ENCODE measurements at places on chromosomes 7 and 10.

DNA sequence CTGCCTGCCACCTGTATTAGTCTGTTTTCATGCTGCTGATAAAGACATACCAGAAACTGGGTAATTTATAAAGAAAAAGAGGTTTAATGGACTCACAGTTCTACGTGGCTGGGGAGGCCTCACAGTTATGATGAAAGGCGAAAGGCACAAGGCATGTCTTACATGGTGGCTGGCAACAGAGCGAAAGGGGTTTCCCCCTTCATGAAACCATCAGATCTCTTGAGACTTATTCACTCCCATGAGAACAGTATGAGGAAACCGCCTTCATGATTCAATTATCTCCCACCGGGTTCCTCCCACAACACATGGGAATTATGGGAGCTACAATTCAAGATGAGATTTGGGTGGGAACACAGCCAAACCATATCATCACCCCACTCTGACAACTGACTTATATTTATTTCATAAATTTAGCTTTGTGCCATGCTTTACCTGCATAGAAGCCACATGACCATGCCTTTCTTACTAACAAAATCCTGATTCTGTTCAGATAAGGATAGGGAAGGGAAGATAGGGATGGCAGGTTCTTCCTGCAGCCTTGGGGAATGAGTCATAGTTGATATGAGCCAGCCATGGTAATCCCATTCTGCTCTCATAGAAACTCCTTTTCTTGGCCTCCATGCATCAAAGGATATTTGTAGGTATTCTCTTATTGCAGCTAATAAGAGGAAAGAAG is 191.3 kb upstream of the AGK start:
- no peak for DNase-seq

DNA sequence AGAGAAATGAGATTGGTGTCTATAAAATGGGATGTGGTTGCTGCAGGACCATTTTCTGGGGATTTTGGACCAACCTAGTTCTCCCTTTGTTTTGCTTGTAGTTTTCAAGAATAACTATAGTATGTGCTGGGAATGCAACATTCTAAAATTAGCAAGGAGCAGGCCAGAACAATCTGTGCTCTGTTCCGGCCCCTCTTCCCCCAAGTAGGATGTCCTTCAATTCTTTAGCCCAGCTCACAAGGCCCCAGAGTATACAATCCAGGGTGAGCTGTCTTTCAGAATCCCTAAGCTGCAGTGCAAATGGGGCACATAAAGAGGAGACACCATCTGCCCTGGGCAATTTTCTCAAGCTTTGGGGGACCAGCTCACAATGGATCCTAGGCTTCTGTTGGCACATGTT is 809.1 kb downstream of the TNS3 start:
- no peak for DNase-seq

- DNase-seq, result no peak
These were observed 73.5 kb downstream of the TBXAS1 start for GRCh38 chr7:139902436-139903102.

DNA sequence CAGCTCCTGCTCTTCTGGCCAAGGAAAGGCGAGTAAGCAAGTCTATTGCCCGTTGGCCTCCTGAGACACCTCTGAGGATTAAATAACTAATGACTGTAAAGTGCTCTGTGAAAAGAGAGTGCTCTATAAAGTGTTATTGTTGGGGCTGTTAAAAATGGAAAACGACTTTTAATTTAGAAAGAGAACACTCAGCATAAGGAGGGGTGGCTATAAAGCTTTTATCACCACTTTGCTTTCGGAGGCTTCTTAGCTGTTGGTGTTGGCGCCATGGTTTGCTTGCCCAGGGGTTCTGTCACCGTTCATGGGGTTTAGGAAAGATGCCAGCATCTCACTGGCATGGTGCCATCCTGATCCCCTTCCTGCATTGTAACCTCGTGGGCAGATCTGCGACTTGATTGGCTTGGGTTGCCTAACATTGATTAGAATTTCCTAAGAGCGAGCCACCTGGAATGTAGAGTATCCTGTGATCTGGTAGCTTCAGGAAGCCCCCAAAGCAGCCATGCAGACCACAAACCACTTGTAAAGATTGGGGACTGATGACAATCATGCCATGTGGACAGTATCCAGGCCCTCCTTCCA is 509.9 kb downstream of the LRMDA start:
- DNase-seq, result no peak

- peak; percentile 99 for DNase-seq
These were observed 11.7 kb downstream of the CPA5 start for GRCh38 chr7:130356121-130356875.

DNA sequence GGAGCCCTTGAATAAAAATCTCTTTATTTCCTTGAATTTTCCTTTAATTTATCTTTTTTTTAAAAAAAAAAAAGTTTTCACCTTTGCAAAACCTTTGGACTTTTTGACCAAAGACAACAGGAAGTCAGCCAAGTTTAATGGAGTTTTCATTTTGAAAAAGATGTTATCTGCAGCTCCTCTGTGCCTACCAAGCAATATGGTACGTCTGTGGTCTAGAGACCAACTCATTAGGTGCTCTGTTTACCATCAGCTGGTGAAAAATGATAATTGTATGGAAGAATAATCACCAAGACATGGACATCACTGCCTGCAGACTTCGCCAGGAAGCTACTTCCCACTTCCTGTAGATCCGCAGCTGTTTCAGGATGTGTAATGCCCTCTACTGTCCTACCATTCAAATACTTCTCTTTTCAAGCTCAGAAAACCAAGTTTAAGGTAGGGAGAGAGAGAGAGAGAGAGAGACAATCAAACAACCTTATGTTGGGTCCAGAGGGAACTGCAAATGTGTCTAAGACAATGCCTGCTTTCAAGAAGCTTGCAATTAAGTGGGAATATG is 18.7 kb downstream of the PLXNA4 start:
- DNase-seq, result no peak

DNA sequence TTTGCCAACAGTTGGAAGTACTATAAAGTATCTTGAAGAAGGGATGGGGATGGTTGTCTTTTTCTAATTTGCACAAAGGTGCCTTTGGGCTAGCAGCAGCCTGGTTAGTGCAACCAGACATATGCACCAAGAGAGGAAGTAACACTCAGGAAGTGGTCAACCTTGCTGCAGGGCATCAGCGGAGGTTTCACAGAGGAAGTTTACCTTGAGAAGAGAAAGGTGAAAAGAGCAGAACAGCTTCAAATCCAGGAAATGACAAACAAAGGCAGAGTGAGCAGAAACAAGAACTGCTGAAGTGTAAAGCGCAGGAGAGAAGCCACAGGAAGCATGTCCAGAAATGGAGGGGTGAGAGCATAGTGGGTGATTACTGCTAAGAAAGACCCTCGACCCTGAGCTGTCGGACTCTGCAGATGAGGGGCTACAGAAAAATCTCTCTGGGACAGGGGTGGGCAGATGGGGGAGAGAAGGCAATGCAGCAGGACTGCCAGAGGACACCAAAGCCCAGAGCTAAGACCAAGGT is 66.9 kb downstream of the STK17A start:
- DNase-seq, result no peak

DNA sequence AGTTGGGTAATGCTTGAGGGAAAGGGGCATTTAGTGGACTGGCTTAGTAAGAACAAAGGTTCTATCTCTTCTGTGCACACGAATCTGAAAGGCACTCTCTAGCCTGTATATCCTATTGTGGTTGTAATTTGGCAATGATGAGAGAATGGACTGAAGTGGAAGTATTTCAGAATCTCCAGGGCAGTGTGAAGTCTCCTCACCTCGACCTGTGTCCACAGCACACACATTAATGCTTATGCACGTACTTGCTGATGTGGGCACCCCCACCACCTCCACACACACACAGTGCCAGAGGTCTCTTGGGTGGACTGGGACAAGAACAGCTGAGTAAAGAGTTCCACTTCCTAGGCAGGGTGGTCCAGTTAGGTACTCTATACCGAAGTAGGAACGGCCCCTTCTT is 6.9 kb downstream of the SMC3 start:
- DNase-seq, result no peak

- DNase-seq, result no peak
These were observed 28.1 kb upstream of the NEUROD6 start for GRCh38 chr7:31368620-31369019.

DNA sequence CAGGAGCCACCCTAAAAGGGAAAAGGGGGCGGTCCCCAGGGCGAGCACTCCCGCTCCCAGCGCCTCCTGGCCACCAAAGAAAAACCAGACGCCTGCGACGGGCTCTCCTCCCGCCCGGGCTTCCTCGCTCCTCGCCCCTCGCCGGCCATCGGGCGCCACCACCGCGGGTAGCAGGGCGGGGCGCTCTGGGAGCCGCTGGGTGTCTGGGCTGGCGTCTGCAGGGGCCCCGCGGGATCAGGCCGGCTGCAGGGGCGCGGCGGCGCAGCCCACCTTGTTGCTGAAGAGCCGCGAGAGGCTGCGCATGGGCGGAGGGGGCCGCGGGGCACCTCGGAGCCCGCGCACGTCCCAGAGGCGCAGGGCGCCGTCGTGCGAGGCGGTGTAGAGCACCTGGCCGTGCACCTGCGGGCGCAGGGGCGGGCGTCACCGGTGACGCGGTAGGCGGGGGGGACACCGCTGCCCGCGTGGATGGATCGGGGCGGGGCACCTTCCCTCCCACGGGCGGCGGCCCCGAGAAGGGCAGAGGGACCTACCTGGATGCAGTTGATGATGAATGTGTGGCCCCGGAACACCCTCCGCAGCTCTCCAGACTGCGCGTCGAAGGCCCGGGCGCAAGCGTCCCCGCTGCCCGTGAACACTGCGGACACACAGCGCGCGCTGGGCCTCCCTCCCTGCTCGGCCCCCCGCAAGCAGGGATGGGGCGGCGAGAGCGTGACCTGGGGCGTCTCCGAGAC is 28.3 kb downstream of the WDR86 start:
- no peak for DNase-seq

DNA sequence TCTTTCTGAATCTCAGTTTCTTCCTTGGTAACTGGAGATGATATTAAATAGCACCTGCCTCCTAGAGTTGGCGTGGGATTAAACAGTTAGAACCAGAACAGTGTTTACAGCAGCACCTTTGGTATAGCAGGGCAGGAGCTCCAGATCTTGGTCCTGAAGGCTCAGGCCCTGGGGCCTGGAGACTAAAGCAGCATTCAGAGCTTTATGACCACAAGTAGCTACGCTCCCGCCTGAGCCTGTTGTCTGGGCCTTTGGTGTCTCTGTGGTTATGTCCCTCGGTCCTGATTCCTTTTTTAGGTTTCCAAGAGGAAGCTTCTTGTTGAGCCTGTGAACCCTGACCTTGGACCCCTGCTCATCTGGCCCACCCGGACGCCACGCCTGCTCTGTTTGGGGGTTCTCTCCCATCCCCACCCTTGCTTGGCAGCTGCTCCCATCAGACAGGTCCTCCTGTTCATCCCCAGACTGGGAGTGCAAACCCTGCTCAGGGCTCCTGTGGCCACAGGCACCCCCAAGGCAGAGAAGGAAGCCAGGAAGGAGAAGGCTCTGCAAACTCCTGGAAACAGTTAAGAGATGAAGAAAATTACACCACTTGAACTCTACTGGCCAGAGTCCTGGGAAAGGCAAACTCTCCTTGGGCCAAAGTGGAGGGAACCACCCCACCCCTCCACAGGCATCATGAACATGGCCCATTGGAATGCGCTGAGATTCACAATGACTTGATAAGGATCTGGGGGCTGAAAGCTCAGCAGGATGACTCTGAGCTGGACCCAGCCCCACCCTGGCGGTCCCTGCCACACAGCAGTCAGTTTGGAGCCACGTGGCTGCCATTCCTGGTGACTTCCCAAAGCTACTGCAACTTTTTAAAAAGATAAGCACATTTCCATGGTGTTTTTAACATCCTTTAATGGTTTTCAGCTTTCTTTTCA is 50.1 kb upstream of the TMEM72 start:
- peak; percentile 33 for DNase-seq

- DNase-seq, result no peak
These were observed 193.9 kb upstream of the PHF14 start for GRCh38 chr7:10779465-10780399.

GRCh38 chr7:22791204-22792158 is 31.2 kb downstream of the TOMM7 start:
- no peak for DNase-seq

DNA sequence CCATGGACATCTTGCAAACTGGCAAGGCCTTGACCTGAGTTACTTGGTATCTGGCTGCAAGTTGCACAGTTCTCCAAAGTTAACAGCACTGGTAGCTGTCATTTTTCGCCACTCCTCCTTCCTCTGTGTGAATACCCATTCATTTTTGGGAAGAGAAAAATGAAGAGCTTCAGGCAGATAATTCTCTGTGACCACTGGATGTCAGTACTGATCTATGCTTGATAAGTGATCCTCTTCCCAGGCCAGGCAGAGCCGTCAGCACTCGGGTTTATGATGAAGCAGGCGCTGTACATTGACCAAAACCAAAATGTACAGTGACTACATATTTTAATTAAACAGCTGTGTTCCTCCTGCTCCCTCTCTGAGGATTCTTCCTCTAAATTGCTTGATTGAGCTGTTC is 55.9 kb upstream of the PDZD8 start:
- peak; percentile 37 for DNase-seq

DNA sequence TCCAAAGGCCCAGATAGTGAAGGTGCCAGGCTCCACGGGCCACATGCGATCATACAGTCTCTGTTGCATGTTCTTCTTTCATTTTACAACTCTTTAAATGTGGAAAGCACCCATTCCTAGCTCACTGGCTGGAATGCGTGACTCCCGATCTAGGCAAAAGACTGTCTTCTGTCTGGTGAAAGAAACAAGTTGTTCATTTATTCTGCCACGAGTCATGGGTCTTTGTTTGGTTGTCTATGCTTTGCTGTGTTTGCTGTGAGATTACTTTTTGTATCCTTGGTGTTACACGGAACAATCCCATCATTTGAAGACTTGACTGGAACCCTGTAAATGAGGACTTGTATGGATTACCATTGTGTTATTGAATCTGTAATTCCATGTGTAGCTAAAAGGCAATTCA is 41.9 kb downstream of the NPVF start:
- DNase-seq, result no peak

DNA sequence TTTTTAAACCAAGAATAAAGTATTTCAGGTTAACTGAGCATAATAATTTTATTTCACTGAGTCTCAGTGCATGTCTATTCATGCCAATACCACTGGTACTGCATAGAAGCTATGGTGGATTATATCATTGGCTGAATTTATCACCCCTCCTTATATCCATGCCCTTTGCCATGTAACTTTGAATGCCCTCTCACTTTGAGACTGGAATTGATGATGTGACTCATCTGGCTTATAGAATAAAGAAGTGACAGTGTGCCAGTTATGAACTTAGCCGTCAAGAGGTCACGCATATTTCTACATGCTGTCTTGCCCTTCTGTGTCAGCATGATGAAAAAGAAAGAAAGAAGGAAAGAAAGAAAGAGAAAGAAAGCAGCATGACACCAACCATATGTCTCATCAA is 20.7 kb upstream of the ABLIM1 start:
- DNase-seq, result no peak

DNA sequence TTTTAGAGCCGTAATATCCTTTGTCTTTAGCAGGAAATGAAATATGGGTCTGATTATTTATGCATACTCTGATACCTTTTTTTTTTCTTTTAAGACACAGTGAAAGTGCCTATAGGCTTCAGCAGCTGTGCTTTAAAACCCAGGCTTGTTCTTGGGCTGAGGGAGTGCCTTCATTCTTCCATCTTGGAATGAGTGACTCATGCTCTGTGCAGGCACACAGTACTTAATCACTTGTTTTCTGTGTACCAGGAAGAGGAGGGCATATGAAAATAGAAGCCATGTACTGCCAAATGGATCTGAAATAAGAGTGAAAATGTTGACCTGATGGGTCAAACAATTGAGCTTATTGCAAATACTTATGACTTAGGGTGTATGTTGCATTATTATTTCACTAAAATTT is 12.0 kb downstream of the INPP5F start:
- peak; percentile 61 for DNase-seq

- DNase-seq, result no peak
These were observed 44.8 kb downstream of the TMEM209 start for GRCh38 chr7:130160455-130160854.
